ENCODE measurements at places on chromosomes 7 and 10.

GRCh38 chr7:23418046-23418445 lies 52.2 kb downstream of the IGF2BP3 start:
- DNase-seq: no peak

DNA sequence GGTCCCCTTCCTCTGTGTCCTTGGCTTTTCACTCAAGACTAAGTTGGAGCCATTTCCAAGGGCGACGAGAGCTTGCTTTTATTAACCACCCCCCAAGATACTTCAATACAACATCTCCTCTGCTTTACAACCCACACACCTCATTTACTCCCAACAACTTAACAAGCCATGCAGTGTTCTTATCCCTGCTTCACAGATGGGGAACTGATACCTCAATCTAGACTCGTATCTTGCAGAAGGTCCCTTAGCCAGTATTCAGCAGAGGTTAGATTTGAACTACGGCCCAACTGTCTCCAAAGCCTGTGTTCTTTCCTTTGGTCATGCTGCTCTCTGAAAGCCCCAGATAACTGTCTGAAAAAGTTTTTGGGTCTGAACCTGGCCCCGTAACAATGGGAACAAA lies 444.8 kb downstream of the GRID1 start:
- DNase-seq: no peak

DNA sequence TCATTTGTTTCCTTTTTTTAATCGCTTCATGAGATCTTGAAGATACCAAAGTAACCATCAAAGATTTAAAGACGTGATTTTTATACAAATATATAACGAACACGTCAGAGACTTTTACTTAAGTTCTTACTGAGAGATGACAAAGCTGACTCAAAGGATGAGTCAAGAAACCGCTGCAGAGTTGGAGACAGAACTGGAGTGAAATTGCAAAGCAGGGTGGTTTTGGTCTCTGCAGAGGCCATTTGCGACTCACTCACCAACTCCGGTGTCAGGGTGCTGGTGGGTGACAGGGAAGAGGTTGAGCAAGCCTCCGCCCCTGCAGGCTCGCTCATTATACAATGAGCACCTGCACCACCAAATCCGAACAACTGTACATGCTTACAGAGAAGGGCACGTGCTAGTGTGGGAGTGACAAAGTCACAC lies 75.2 kb downstream of the DNAJB6 start:
- no peak for DNase-seq

- no peak for DNase-seq
Observed at GRCh38 chr10:108902619-108903285, 1020.6 kb downstream of the XPNPEP1 start.

DNA sequence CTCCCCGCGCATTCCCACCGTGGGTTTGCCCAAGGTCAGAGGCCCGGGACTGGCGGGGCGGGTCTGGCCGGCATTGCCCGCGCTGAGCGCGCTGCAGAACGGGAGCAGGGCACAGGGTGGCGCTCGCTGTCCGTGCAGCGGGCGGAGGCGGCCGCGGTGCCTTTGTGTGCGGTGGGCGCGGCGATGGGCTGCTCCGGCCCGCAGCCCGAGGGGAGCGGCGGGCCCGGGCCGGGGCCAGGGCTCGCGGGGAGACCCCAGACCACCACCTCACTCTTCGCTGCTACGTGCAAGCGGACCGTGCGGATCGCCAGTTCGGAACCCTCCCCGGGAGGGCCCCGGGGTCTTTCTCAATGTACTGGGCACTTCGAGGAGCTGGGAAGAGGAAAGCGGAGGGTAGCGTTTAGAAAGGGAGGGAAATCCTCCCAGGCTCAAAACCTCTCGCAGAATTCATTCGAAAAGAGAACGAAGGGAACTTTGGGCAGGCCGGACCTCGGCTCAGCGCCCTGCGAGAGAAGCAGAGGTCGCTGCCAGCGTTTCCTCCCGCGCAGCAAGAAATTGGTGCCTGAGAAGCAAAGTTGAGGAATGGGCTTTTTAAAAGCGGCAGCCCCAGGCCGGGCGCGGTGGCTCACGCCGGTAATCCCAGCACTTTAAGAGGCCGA lies 8.5 kb downstream of the SP8 start:
- DNase-seq: no peak

GRCh38 chr7:151187409-151188251 lies 580 bp upstream of the ASB10 start:
- DNase-seq: no peak

GRCh38 chr10:133399123-133399601 lies 5.2 kb downstream of the MTG1 start:
- no peak for DNase-seq

GRCh38 chr7:37095122-37095521 lies 353.5 kb downstream of the ELMO1 start:
- no peak for DNase-seq

GRCh38 chr10:21278491-21279216 lies 246.8 kb downstream of the SKIDA1 start:
- peak; percentile 93 for DNase-seq

DNA sequence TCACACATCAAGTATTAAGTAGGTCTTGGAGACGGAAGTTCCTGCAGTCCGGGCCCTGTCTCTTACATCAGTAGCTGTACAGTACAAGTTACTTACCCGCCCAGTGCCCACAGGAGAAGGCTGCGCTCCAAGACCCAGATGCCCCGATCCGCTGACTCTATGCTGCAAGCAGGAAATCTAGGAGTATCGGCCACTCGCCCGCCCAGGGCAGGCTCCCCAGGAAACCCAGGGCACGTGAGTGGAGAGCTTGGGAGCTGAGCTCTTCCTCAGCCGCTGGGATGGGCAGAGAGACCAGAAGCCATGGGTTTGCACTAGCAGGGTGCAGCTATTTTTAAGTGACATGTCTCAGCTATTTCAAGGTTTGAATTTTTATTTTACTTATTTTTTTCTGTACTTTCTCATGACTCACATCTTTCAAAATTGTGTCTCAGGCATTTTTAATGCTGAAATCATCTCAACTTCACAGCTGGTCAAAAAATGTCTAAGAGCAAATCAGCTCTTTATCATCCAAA lies 1.9 kb upstream of the GPER1 start:
- no peak for DNase-seq

GRCh38 chr7:50304911-50305582 lies 531 bp downstream of the IKZF1 start:
- DNase-seq: no peak

GRCh38 chr10:58714409-58714808 lies 201.7 kb downstream of the BICC1 start:
- no peak for DNase-seq

DNA sequence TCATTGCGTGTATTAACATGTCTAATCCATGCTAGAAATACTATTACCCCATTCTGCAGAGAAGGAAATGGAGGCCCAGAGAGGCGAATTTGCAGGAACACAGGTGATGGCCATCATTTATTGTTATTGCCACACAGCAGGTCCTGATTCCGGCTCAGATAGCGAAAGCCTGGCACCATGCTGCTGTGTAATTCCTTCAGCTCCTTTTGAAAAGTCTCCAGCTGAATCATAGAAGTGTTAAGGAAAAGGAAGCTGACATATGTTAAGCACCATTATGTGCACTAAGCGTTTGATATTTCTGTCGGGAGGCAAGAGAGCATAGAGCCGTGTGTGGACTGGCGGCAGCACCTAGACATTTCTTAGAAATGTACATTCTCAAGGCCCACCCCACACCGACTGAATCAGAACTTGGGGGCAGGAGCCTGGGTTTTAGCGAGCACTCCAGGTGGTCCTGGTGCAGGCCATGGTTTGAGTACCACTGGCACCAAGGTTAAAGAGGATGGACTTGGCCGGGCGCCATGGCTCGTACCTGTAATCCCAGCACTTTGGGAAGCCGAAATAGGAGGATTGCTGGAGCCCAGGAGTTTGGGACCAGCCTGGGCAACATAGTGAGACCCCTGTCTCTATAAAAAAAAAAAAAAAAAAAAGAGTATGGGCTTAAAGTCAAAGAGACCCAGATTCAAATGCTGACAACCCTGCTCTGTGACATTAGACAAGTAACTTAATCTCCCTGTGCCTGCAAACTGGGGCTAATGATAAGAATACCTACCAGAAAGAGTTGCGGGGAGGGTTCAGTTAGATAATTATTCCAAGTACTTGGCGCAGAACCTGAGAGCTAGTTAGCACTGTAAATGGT lies 52.2 kb downstream of the UNC5B start:
- no peak for DNase-seq

- no peak for DNase-seq
Observed at GRCh38 chr7:70569335-70569819, 562.6 kb upstream of the GALNT17 start.

GRCh38 chr10:77604941-77605351 lies 32.7 kb downstream of the KCNMA1 start:
- DNase-seq: no peak

DNA sequence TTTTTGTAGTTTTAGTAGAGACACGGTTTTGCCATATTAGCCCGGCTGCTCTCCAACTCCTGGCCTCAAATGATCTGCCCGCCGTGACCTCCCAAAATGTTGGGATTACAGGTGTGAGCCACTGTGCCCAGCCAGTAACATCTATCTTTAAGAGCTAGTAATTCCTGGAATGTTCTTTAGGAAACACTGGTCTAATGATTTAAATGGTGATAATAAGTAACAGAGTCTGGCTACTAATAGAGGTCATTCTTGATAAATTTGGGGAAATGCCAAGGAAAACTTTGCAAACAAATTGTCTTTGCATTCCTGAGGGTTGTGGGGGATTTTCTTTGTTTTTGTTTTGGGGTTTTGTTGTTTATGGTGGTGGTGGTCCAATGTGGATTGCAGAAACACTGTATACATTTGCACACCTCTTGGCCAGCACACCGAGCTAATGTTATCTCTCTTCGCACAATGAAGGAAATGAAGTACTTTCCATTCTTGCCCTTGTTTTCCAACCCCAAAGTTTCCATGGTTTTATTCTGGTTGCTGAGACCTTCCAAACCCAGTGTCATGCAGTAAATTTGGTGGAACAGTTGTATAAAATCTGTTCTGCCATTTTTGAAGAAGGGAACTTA lies 51.3 kb upstream of the WIPF3 start:
- DNase-seq: no peak

DNA sequence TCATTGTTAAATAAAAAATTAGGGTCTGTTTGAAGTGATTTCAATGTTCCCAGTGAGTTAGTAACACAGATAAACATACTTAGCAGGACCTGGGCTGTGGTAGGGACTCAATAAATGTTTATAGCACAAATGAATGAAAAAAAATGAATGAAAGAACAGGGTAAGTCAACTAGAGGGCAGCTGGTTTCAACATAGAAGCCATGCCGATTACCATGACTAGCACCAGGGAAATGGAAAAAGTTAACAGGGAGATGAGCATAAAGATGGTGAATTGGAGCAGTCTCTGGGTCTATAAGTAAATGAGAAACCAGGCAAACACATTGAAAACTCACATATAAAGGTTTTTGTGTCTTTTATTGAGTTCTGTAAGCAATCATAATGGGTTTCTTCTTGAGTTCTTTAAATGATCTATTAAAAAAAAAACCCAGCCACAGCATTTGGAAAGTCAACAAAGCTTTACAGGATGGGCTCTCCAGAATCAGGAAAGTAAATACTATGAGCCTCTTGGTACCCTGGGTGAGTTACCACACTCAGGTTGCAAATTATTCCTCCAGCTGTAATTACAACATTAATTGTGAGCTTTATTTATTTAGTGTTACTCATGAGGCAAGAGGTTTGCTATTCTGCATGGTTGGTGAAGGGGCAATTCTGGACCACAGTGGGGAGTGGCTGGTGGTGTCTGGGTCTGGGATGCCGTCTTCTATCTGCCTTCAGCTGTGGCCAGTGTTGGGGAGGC lies 46.1 kb upstream of the MTPN start:
- DNase-seq: no peak

- no peak for DNase-seq
Observed at GRCh38 chr10:48633381-48634197, 28.7 kb upstream of the ARHGAP22 start.

DNA sequence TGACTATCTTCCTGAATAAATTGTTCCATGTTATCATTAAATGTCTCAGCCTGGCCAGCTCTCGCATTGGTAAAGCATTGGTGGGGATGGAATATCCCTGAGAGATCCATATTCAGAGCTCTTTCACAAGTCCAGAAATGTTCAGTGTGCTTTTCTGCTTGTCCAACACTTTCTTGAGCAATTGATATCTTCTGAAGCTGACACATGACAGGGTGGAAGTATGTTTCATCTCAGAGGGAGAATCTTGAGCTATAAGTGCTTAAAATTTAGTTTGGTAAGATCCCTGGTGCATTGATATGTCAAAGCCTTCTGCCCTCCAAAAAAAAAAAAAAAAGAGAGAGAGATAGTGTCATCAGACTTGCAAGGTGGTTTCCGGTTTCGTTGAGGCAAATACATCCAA lies 7.4 kb downstream of the IFIT3 start:
- no peak for DNase-seq

- DNase-seq: no peak
Observed at GRCh38 chr7:51344406-51345138, 28.0 kb upstream of the COBL start.

DNA sequence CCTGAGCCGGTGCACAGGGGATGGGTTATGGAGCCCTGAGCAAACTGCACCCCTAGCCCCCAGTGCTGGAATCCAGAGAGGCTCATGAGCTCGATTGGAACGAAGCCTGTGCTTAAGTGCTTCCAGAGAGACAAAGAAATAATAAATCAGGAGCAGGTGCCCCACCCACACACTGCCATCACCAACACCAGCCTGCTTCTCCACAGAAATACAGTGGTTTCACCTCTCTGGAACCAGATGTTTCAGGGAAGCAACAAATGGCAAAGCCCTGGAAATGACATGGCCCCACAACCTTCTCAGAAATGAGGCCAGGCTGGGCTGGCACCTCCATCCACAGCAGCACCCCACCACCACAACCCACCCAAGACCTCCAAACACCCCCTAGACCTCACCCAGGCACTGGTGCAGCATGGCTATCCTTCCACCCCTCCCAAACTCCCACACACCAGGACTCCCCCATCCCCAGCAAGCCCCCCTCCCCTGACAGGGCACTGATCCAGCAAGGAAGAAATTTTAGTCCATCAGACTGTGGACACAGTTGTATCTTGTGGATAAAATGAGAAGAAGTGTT lies 4.1 kb upstream of the SLC18A3 start:
- no peak for DNase-seq

- DNase-seq: no peak
Observed at GRCh38 chr7:80916770-80917741, 1.8 kb downstream of the SEMA3C start.

- DNase-seq: no peak
Observed at GRCh38 chr10:22365644-22366434, 20.5 kb downstream of the SPAG6 start.

- DNase-seq: no peak
Observed at GRCh38 chr7:139522830-139523198, 671 bp upstream of the CLEC2L start.

- no peak for DNase-seq
Observed at GRCh38 chr10:94042001-94042833, 48.5 kb downstream of the PLCE1 start.

DNA sequence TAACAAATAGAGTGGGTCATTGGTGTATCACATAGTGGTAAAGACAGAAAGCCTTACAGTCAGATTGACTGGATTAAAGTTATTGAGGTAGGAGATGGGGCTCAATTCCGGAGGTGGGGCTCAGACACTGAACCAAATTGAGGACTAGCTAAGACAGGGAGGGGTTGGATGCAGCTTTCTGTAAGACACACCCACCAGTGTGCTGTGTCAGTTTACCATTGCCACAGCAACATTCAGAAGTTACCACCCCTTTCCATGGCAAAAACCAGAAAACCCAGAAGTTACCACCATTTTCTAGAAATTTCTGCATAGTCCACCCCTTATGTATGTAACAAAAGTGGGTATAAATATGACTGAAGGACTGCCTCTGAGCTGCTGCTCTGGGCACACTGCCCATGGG lies 167.6 kb upstream of the TMEM72 start:
- no peak for DNase-seq

Measured in ascending aorta (tissue), 2 donors.